Bronchial epithelial cell (primary cell): ENCODE measurements at places on chromosomes 6 and 20.
A peak's percentile ranks its signal among the peaks of the same experiment; 100 is the strongest.

GRCh38 chr6:156687789-156688619, 89.2 kb upstream of the ARID1B start:
- DNase-seq: peak; percentile 16

GRCh38 chr20:1757072-1757471, 99.5 kb upstream of the SIRPG start:
- peak; percentile 59 for DNase-seq

GRCh38 chr6:119476024-119476423, 126.5 kb upstream of the MAN1A1 start:
- DNase-seq: no peak

- DNase-seq: no peak
Measured at GRCh38 chr20:16258766-16259165, 314.5 kb downstream of the KIF16B start.

DNA sequence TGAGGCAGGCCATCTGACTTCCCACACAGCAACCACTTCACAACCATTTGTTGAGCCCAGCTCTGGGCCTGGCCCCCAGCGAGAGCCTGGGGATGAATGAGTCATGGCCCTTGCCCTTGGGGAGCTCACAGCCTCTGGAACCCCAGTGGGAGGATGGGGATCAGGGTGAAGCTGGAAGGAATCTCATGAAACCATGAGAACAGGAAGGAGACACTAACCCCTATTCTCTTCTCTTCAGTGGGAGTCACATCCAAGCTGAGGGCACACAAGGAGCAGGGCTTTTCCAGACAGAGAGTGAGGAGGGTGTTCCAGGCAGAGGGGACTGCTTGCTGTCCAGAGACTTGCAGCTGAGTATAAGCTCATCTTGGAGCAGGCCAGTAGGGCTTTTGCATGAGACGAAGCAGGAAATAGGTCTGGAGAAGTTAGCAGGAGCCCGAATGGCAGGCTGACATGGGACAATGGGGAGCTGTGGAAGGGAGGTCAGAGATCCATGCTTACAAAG, 7.5 kb downstream of the FOXS1 start:
- no peak for DNase-seq

- no peak for DNase-seq
Measured at GRCh38 chr20:14199111-14199510, 138.3 kb downstream of the FLRT3 start.

- DNase-seq: no peak
Measured at GRCh38 chr6:106173124-106173879, 87.2 kb downstream of the PRDM1 start.

GRCh38 chr6:52186480-52186879, 305 bp downstream of the IL17A start:
- DNase-seq: no peak

- DNase-seq: no peak
Measured at GRCh38 chr20:11496380-11496779, 421.3 kb upstream of the BTBD3 start.

DNA sequence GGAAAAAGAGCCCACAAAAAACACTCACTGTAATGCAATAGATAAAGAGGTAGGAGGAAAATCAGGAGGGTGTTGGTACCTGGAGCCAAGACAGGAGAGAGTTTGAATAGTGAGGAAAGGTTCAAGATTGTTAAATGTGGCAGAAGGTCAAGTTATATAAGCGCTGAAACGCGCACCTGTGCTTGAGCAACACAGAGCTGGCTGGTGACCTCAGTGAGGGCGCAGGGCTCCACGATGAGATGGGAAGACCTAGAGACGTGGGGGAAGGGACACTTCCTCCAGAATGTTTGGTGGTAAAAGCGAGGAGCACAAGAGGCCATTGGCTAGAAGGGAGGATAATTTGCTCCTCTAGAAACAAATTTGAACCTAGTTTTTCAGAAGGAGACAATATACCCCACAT, 4.2 kb upstream of the PPP1R14C start:
- DNase-seq: no peak

- no peak for DNase-seq
Measured at GRCh38 chr20:17320456-17320855, 93.6 kb downstream of the PCSK2 start.

GRCh38 chr6:72238900-72239299, 352.6 kb downstream of the RIMS1 start:
- DNase-seq: peak; percentile 59

GRCh38 chr6:111604259-111605099, 1.2 kb downstream of the TRAF3IP2 start:
- DNase-seq: peak; percentile 73

- DNase-seq: no peak
Measured at GRCh38 chr20:10242166-10242565, 23.5 kb downstream of the SNAP25 start.

DNA sequence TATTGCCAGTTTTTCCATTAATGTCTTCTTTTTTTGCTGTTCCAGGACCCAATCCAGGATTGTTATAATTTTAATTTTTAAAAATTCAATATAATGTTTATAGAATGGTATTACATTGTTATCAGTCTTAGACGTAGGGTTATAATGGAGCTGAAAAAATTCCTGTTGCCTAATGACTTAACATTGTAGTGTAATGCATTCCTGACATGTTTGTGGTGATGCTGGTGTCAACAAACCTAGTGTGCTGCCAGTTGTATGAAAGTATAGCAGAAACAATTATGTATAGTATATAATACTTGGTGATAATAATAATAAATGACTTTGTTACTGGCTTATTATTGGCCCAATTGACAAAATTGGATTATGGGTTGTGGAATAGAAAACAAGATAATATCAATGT, 30.4 kb downstream of the KIZ start:
- DNase-seq: peak; percentile 60

DNA sequence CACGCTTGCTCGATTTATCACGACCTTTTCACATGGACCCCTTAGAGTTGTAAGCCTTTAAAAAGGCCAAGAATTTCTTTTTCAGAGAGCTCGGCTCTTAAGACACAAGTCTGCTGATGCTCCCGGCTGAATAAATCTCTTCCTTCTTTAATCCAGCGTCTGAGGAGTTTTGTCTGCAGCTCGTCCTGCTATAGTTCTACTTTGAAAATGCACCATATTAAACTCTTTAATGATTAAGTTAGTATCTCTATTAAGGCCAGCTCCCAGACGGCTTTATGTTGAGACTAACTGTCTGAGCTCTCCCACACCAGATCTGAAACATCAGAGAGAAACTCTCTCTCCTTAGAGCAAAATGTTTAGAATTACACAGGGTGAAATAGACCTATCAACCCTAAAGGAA, 18.0 kb upstream of the GSTA3 start:
- no peak for DNase-seq

DNA sequence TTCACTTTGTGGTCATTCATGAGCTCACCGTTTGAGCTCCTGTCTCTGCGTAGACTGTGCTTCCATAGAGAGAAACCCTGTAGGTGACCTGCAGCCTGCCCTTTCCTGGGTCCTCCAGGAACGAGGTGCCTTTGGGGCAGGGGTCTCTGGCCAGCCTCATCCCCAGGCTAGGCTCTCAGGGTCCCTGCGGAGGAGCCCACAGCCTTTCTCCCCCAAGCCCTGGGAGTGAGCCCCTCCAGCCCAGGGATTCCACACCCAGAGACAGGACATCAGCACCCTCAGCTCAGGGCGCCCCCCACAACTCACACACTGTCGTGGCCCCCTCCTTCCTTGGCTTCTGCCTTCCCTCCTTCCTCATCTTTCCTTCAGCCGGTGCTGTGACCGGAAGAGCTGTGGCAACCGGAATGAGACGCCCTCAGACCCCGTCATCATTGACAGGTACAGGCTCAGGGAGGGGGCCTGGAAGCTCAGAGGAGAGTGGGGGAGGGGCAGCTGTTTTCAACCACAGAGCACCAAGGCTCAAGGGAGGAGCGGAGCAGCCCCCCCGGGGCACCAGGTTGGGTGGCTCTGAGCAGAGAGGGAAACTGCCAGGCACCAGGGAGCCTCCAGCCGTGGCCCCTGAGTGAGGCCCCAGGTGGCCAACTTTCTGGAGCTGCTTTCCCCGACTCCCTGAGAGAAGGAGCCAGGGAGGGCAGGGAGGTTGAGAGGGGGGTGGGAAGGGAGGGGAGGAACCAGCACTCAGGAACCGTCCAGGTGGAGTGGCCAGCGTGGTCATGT, 16.8 kb downstream of the EBF4 start:
- no peak for DNase-seq

DNA sequence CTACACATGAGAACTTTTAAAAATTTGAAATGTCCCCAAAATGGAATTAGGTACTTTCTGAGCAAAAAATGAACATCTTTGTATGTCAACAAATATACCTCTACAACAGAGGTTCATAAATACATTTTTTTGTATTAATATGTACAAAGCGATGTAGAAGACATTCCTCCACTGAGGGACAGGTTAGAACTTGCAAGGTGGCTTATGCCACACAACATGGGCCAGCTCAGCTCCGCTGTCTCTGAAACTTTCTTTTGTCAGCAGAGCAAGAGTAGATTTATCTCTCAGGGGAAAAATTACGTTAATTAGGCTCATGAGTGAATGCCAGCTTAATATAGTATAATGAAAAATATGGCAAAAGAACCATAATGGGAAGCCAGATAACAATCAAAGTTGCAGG, 10.6 kb upstream of the TMEM242 start:
- peak; percentile 55 for DNase-seq

DNA sequence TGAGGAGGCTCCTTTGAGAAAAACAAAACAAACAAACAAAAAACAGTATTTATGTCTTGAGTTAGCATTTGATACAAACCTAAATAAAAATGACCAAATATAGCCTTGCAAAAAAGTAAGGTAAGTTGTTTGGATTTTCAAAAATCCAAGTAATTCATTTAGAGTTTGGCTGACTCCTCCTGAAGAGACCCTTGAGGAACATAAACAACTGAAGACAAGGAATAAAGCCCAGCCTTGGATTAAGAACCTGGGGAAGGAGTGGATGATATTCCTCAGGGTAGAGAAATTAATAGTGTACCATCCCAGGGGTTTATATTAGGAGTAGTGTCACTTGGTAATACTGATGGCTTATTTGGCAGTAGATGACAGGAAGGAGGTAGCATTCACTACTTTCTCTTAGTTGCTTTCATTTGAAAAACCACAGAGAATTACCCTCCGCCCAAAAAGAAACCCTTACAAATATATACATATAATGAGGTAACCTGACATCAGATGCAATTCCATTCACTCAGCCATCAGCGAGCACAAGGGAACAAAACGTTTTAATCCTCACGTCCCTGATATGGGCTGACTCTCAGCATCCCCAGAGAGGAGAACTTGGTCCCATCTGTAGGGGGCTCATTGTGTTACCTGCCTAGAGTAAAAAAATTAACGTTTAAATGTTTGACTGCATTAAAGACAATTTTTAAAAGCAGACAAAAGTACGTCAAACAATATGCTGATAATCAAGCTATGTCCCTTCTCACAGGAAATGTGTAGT, 57.0 kb downstream of the SOBP start:
- DNase-seq: no peak

DNA sequence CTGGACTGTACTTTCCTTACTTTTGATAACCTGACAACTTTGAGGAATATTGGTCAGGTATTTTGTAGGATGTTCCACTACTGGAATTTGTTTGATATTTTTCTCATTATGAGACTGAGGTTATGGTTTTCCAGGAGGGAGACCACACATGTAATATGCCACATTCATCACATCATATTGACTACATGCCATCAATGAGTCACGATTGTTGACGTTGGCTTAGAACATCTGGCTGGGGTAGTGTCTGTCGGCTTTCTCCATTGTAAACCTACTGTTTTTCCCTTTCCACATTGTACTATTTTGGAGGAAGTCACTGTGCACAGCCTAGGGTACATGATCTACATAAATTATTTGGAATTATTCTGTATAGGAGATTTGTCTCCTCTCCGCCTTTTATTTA, 1.4 kb upstream of the STX11 start:
- DNase-seq: no peak

DNA sequence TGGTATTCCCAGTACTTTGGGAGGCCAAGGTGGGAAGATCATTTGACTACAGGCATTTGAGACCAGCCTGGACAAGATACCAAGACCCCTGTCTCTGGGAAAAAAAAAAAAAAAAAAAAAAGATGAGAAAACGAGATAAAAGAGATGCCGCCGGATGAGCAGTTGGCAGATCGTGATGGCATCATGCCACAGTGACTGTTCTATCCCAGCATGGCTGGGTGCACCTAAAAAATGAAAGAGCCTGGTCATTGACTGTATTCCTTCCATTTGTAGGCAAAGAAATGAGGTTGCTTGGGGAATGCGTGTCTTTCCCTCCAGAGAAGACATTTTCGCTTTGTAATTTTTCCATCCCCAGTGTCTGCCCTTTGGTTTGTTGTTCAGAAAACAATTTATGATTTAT, 12.9 kb downstream of the AKAP12 start:
- DNase-seq: no peak

DNA sequence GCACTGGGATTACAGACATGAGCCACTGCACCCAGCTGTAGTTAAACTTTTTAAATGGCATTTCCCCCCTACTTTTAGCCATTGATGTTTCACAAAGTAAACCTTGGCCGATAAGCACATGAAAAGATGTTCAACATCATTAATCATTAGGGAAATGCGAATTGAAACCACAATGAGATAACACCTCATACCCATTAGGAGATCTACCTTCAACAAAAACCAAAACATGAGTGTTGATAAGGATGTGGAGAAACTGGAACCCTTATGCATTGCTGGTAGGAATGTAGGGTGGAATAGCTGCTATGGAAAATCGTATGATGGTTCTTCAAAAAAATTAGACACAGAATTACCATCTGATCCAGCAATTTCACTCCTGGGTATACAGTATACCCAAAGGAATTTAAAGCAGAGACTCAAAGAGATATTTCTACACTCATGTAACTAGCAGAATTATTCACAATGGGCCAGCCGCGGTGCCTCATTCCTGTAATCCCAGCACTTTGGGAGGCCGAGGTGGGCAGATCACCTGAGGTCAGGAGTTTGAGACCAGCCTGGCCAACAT, 286.5 kb upstream of the JARID2 start:
- DNase-seq: no peak

GRCh38 chr20:23546435-23547144, 21.7 kb downstream of the CST9L start:
- DNase-seq: peak; percentile 63

- DNase-seq: no peak
Measured at GRCh38 chr20:15332711-15333160, 995.3 kb upstream of the FLRT3 start.

DNA sequence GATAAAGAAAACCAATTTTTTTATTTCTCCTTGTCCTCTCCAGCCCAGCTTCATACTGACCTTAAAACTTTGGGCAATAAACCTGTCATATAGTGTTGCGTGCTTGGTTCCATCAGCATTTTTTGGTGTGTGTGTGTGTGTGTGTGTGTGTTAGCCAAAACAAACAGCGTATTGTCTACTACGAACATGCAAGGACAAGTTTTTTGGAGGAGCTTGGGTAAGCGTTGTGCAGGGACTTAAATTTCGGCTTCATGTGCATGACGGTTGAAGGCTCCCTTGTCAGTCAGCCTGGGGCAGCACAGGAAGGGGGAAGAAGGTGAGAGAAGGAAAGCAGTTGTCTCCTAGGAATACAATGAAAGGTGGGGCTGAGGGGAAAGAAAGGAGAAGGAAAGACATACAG, 62.0 kb upstream of the PAX1 start:
- DNase-seq: peak; percentile 22

- peak; percentile 77 for DNase-seq
Measured at GRCh38 chr6:30885481-30885998, 1.2 kb downstream of the DDR1 start.

GRCh38 chr6:53894091-53894490, 99.3 kb downstream of the LRRC1 start:
- DNase-seq: peak; percentile 57
